GM12878 (cell line): ENCODE measurements at places on chromosomes 5 and 9. TPM values are rescaled to one million over a fixed set of nuclear protein-coding genes. Genes with fewer than 3 reads are reported as not detected.

- DNase-seq: no peak
Measured at GRCh38 chr9:114400219-114400618, 12.4 kb upstream of the AKNA start.

DNA sequence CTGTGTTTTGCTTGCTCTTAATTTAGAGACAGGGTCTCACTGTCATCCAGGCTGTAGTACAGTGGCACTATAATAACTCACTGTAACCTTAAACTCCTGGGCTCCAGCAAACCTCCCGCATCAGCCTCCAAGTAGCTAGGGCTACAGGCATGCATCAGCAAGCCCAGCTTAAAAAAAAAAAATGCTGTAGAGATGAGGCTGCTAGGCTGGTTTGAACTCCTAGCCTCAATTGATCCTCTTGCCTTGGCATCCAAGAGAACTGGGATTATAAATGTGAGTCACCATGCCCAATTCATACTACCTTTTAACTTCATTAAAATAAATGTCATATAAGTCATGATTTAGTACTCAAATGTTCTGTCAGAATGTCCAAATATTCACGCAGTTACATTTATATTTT is 2195.7 kb upstream of the C9orf72 start:
- no peak for DNase-seq

DNA sequence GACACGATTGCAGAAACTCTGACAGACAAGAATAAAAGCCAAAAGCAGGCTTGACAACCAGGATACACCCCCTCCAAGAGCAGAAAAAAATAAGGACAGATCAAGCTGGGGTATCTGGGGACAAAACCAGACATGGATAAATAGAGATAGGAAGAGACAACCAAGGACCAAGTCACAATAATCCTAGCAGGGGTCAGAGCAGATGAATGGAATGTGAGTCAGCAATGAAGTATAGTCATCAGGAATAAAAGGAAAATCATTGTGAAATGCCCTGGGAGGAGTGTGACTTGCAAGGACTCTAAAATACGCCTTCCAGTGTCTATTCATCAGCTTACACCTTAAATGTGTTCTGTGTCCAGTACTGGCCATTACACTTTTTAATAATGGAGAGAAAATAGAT is 206.8 kb downstream of the CAAP1 start:
- no peak for DNase-seq

Gene SCAI
- polyA plus RNA-seq: 3.9 and 4.9 TPM in 2 replicates
